ENCODE measurements at places on chromosomes 3 and 15.

DNA sequence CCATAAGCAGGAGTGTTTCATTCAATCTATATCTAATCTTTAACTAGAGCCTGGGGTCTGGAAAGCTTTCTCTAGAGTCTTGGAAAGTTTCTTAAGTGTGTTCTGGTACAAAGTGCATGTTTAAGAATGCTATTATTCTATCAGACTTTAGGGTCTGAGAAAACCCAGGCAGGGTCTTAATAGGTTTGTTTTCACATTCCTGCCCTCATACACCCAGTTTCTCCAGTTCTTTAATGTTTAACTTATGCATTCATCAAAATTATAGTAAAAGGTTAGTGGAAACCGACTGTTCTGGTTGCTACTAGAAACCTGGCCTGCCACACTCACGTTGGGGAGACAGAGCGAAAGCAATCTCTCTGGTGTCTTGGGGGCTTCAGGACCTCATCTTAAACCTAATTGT is 102.9 kb upstream of the WDR72 start:
- no peak for DNase-seq

DNA sequence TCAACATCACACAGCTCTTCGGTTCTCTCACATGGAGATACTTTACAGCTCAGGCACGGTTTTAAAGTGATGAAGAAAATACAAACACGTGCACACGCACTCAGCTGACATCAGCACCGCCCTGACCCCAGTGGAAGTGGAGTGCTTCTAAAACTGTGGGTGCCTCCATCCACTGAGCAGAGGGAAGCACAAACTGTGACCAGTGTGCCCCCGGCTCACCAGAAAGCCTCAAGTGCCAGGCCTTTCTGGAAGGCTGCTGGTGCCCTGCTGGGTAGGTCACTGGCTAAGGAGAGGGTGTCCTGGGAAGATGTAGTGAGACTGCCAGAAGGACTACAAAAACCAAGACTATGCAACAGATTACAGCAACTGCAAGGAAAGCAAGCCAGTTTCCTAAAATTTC is 78.5 kb downstream of the OCA2 start:
- DNase-seq = no peak

GRCh38 chr3:124557-125179 is 71.9 kb upstream of the CHL1 start:
- no peak for DNase-seq

GRCh38 chr15:75732177-75732808 is 19.6 kb upstream of the CSPG4 start:
- DNase-seq = no peak

GRCh38 chr3:69181592-69182211 is 59.3 kb upstream of the LMOD3 start:
- no peak for DNase-seq

DNA sequence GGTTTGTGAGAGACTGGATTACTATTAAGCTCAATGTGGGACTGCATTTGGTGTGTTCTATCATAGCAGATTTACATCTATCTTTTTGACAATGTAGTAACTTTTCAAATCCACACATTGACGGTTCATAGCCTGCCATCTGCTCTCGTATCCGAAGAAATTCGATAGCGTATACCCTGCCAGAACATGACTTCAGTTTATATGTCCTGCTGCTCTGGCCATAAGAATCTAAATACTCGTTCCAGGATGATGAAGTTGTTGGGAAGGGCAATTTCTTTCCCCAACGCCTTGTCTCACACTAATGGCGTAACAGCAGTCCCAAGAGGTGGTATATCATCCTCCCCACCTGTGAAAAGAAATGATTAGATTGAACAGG is 180.0 kb downstream of the LSAMP start:
- no peak for DNase-seq

GRCh38 chr3:177424521-177424920 is 227.2 kb upstream of the TBL1XR1 start:
- no peak for DNase-seq

DNA sequence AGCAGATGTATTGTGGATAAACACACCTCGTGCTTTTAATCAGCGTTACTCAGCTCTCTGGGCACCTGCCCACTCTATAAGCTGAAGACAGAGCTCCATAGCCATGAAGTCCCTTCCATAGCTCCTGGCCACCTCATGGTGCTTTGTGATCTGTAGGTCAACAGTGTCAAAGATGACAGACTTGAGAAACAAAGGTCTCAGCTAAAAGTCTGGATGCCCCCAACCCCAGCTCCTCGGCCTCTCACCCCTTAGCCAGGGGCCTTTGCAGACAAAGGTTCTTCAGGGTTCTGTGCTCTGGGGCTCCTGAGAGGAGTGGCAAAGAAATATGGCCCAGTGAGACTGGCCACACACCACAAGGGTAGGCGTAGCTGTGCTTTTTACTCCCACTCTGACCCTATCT is 168.6 kb downstream of the KLF13 start:
- DNase-seq = no peak

DNA sequence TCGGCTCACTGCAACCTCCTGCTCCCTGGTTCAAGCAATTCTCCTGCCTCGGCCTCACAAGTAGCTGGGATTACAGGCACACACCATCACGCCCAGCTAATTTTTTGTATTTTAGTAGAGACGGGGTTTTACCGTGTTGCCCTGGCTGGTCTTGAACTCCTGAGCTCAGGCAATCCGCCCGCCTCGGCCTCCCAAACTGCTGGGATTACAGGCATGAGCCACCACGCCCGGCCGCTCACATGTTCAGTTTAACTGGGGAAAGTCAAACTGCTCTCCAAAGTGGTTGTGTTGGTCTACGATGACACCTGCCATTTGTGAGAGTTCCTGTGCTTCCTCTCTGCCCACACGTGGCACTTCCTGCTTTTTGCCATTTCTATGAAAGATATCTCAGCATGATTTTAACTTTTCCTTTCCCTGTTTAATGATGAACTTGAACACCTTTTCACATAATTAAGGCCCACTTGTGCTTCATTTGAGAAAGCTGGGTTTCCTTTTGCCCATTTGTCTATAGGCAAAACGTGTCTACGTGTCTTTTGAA is 877 bp upstream of the GP5 start:
- no peak for DNase-seq

DNA sequence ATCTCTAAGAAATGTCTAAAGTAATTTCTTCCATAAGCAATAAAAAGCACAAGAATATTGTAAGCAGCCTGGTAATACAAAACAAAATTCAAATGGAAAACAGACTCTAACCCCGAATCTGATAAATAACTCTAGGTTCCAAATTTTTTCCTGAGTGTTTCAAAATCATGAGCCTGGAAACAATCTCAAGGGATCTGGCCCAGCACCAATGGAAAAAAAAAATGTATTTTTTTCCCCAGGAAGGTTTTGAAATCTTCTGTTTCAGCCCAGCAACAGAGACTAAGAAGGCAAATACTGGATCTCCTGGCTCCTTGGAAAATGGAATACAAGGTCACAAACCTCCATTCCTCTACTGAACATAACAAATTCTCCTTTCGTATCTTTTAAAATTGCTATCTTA is 13.0 kb downstream of the TBC1D2B start:
- no peak for DNase-seq

GRCh38 chr15:74022706-74023470 is 28.4 kb downstream of the PML start:
- DNase-seq = no peak

- DNase-seq = no peak
These were observed 10.5 kb downstream of the C3orf62 start for GRCh38 chr3:49266410-49267095.

GRCh38 chr3:24067483-24067882 is 122.4 kb downstream of the NR1D2 start:
- DNase-seq = no peak

DNA sequence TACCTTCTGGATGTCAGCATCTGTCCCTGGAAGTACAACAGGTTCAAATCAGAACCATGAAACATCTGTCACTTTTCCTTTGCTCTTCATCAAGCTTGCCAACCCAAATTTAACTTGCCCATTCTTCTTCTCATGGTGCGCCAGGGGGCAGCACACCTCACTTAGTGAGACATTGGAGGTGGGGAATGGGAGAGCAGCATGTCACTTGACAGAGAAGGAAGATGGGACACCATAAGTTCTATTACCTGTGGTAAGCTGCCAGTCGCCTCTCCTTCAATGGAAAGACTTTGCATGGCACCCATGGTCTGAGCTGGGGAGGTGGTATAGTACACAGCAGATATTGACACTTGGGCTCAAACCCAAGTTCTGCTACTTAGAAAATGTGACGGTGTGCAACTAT is 2.9 kb downstream of the SCN5A start:
- DNase-seq = no peak

DNA sequence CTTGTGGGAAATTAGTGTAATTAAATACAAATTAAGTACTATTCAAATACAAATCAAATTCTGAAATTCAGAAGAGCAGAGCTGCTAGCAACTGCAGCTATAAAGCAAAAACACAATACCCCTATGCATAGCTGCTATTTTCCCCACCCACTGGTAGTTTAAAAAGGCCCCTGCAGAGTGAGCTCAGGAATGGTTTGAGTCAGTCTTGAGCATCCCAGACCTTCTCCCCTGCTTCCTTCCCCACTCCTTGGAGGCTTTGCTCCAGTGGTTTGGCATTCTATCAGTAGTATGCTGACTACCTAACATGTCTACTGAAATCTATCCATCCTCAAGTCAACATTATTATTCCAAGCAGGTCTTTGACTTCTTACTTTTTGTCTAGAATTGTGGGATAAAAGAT is 53.0 kb downstream of the EFHB start:
- no peak for DNase-seq

- peak; percentile 15 for DNase-seq
These were observed 38.8 kb upstream of the MLF1 start for GRCh38 chr3:158532099-158532734.

GRCh38 chr3:21747966-21748555 is 2.9 kb downstream of the ZNF385D start:
- no peak for DNase-seq

DNA sequence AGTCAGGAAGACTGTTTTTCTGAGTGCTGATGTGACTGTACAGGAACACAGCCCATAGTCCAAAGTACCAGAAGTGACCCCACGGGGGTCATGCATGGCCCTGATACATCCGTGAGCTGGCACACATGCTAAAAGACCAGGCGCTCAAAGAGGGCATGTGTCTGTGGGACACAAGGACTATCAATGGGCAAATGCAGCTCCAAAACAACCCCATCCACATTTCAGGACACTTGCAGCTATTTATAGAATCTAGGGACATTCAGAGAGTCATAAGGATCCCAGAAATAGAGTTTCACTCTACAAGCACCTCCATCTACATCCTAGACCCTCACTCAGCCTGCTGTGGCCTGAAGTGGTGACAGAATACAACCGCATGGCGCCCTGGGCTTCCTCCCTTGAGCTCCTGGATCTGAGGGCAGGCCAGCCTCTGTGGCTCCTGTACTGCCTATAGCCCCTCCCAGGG is 17.0 kb downstream of the SLC25A20 start:
- no peak for DNase-seq

DNA sequence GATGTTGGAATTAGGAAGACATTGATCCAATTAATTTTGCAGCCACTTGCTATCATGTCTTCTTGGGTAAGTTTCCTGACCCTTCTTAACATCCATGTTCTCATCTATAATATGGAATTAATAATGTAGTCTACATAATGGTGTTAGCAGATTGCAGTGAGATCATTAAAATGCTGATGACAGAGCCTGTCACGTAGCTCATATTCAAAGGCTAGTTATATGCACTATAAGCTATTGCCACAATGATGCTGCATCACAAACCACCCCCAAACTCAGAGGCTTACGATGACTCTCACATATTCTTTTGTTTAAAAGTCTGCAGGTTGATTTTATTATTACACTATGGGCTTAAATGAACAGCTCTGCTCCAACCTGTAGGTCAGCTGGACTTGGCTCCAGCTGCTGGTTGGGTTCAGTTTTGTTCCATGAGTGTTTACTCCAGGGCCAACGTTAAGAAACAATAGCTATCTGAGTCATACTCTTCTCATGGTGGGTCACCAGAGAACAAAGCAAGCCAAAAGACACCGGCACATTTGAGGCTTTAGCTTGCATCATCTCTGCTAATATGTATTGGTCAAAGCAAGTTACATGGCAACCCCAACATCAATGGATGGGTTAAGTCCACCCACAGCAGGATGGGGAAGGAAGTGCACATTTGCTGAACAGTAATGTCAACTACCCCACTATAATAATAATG is 250.0 kb upstream of the SLCO3A1 start:
- DNase-seq = no peak

GRCh38 chr3:193196746-193197145 is 44.3 kb upstream of the PLAAT1 start:
- DNase-seq = no peak

DNA sequence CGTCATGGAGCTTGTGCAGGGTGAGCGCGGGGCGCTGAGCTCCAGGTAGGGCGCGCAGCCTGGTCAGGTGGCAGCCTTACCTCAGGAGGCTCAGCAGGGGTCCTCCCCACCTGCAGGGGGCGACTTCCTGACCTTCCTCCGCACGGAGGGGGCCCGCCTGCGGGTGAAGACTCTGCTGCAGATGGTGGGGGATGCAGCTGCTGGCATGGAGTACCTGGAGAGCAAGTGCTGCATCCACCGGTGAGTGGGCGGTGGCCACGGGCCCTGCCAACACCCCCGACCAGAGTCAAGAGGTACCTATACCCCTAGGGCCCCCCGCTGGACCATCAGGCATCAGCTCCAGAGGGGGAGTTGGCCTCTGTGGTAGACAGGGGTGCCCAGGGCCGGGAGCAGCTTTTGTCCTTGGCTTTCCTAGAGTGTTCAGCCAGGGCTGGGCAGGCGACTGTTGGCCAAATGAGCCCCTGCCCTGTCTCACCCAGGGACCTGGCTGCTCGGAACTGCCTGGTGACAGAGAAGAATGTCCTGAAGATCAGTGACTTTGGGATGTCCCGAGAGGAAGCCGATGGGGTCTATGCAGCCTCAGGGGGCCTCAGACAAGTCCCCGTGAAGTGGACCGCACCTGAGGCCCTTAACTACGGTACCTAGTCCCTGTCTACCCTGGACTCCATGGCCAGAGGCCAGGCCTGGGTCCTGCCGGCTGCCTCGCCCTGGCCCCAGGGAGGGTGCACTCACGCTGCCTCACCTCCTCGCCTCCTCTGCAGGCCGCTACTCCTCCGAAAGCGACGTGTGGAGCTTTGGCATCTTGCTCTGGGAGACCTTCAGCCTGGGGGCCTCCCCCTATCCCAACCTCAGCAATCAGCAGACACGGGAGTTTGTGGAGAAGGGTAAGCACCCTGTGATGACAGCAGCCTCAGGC is 9.1 kb downstream of the FES start:
- no peak for DNase-seq

- no peak for DNase-seq
These were observed 765.0 kb downstream of the IGSF11 start for GRCh38 chr3:118269537-118270125.

DNA sequence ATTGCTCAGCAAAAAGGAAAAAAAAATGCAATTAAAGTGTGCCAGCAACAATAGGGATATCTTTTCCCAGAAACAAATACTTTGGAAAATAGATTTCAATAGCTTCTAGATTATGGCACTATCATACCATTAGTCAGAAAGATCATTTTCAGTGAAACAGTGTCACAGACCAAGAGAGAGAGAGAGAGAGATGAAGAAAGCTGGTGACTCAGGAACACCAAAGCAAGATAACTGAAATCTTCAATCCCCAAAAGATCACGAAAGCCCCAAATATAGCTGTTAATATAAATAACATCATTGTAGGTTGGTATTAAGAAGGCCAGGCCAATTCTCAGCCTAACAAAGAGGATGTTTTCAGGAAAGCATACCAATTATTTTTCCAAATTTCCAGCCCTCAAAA is 57.4 kb downstream of the ZIC4 start:
- no peak for DNase-seq

- DNase-seq = no peak
These were observed 28.8 kb downstream of the RAB8B start for GRCh38 chr15:63218100-63218808.

- peak; percentile 1 for DNase-seq
These were observed 27.9 kb upstream of the SCN10A start for GRCh38 chr3:38843898-38844297.
